Stimulated activated CD4-positive, alpha-beta T cell treated with anti-CD3 and anti-CD28 coated beads, Interleukin-12 subunit alpha, Interleukin-12 subunit beta, amount 100 ng/mL, for 48 hours (primary cell): ENCODE measurements at places on chromosomes 7 and 10.

GRCh38 chr7:27782849-27783248 is 42.9 kb downstream of the TAX1BP1 start:
- no peak for DNase-seq

DNA sequence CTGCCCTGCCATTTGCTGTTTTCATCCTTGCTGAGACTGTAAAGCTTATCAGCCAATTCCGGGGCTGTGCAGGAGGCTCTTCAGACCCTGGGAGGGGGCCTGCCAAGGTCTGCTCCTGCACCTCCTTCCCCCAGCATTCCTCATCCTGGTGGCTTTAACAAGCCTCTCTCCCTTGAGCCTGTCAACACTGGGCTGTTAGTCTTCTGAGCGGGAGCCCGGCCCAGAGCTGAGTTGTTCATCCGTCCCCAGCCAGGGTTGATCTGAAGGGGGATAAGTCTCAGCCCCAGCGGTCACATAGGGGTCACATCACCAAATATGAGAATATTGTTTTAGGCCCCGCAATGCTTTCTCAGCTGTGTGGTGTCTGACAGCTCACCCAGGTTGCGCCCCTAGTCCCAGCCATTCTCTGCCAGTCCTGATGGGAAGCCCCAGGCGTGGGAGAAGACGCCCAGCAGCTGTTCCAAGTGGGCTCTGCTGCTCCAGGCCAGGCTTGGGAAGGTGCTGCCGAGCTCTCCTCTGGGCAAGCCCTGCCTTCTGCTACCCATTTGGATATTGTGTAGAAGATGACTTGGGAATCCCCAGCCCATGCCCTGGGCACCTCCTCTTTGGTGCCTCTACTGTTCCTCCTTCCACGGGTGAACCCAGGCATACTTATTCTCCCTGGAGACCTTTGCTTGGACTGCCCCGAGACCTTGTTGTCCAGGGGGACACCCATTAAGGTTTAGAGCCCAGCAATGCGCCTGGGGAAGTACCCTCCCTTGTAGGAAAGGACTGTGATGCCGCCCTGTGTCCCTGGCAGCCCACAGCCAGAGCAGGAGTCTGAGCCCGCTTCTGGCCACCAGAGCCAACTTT is 23.5 kb upstream of the TRIM8 start:
- DNase-seq, result no peak

DNA sequence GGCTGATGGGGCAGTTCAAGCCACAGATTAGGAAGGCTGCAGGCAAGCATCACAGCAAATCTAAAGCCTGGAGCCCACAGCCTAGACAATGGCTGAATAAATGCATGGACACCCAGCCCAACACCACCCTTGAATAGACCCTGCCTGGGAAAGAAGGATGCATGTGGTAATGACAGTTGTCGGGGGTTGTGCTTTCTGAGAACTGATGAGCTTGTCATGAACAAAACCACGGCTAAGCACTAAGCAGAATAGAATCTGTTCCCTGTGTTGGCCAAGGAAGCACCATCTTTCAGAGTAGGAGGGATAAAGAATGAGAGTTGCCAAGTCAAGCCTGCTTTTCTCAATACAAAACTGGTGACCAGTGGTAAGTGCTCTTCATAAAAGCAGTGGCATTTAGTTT is 66.1 kb upstream of the JCAD start:
- no peak for DNase-seq

DNA sequence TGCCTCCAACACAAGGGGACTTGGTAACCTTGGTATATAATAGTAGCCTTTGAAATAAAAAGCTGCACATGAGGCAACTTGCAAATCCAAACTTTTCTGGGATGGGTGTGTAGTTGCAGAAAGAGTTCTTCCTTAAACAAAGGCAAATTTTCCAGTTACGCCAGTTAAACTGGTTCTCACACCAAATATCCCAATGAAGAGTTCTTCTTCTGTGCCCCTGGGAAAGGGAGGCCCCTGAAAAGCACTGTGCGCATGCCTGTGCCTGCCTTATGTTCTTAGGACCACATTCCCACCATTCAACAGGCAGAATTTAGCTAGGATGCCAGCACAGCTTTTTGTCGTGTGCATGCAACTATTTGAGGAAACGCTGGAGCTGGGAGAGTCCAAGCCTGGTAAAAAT is 164.8 kb upstream of the SLC25A13 start:
- DNase-seq, result no peak

GRCh38 chr10:69845574-69846292 is 44.0 kb downstream of the COL13A1 start:
- no peak for DNase-seq

- DNase-seq, result no peak
Observed at GRCh38 chr7:54336800-54337199, 205.4 kb upstream of the VSTM2A start.

- DNase-seq, result no peak
Observed at GRCh38 chr10:117092386-117092785, 45.7 kb downstream of the VAX1 start.

DNA sequence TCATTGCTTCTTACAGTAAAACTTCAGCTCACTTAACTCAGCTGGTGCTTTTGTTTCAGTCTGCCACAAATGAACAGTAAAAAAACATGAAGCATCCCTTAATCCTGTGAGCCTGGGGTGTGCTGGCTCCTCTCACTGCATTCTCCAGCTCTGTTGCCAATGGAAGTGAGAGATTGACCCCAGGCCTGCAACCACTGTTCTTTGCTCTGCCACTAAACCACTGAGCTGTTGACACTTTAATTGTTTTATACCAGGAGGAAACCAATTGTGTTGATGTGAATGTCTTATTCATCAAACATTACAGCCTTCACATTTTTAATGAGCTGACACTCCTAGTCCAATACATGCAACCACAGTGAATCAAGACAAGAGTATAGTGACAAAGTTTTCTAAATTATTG is 69.4 kb upstream of the FZD1 start:
- no peak for DNase-seq

DNA sequence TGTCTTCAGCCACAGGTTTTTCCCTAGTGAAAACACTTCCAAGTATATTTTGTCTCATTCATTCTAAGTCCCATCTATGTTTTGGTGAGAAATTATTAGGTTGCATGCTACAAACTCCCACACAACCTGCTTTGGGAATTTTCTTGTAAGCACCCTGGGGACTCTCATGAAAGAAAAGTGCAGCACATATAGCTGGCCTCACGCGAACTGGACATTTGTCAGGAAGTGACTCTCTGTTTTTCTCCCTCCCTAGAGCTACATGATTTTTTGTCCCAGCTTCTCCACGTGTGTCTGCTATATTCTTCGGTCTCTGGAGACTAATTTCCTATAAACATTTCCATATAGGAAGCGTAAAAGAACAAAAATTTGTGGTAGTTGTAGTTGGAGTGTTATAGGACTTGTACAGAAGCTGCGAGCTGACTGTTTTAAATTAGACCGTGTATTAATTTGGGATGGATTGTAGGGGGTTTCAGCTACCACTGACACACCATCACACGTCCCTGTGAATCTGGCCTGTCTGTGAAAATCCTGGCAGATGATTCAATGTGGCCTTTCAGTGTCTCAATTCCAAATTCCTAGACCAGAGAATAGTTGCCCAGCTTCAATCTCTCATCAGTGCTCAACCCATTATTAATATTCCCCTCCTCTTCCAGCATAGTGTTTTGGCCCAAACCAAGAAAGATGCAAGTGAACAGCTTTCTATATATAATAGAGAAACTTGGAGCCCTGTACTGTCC is 40.2 kb downstream of the ARL4A start:
- no peak for DNase-seq

- no peak for DNase-seq
Observed at GRCh38 chr10:132489704-132490534, 47.7 kb upstream of the INPP5A start.

- no peak for DNase-seq
Observed at GRCh38 chr10:1123198-1123597, 67.0 kb downstream of the WDR37 start.

DNA sequence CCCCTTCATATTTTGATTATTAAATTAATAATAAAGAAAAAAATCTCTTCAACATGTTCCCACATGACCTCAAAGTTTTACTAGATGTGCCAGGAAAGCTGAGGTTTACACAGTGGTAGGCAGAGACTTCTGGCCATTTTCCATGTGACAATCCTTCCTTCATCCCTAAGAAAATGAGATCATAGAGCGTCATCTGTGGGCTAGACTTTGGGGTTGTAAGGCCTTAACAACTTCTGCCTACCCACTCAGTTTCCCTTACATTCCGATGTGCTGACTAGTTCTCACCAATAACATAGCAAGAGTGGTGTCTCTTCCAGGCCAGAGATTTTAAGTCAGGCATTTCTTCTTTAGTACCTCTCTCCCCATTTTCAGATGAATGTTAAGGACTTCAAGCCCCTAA is 171.1 kb upstream of the PHF14 start:
- DNase-seq, result no peak

DNA sequence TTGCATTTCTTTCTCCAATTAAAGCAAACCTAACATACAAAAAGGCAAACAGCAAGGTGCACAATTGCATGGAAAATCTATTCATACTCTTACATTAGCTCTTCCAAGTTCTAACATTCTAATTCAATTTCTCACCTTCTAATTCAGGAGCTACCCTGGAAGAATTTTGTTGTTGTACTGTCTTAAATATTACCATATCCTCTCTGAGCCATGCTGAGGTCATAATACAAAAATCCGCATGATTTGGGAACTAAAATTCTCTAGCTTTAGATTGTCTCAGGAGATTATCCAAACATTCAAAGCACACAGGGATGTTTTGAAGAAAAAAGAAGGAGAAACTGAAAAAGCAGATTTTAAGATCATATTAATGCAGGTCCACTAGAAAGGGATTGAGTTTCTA is 229.9 kb downstream of the KIAA1217 start:
- DNase-seq, result no peak

- no peak for DNase-seq
Observed at GRCh38 chr7:2224934-2225333, 7.8 kb downstream of the MAD1L1 start.

DNA sequence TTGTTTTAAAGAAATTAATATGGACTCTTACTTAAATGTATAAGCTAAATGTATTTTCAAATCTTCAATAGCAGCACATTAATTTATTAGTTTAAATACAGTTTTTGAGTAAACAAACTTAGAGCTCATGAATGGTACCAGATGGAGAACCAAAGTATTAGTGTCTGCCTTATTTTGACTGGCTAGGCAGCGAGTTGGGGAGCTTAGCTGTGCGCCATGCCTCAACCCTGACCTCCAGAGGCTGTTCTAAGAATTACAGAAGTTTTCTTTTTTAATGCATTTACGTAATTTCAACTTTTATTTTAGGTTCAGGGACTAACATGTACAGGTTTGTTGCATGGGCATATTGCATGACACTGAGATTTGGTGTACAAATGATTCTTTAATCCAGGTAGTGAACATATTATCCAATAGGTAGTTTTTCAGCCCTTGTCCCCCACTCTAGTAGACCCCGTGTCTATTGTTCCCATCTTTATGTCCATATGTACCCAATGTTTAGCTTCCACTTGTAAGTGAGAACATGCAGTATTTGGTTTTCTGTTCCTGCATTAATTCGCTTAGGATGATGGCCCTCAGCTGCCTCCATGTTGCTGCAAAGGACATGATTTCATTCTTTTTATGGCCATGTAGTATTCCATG is 166.8 kb downstream of the IQUB start:
- peak; percentile 4 for DNase-seq

DNA sequence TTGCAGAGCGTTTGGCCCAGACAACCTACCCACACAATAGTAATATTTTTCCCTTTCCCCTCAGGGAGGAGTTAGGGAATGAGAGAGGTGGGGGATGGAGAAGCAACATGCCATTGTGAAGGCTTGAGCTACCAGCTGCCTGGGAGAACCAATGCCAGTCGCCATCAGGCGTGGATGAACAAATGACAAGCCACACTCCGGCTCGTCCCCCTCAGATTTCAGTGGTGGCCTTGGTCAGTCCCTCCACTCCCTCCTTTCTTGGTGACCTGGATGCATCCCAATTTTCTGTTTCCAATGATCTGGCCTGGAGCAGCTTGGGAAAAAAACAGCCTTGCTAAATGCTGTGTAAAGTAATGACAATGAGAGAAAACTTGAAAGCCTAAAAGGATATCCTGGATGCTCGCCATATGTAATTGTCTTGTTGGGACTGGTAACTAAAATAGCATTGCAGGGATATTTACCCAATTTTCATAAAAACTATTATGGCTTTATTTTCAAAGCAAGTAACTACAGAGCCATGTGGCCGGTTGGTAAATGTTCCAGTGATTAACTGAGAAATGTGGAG is 110.7 kb downstream of the ICA1 start:
- no peak for DNase-seq

GRCh38 chr7:64654796-64655548 is 11.0 kb upstream of the ZNF107 start:
- no peak for DNase-seq

- DNase-seq, result no peak
Observed at GRCh38 chr10:99233689-99234037, 2.0 kb downstream of the HPSE2 start.

- no peak for DNase-seq
Observed at GRCh38 chr7:3210531-3210930, 90.5 kb upstream of the SDK1 start.

DNA sequence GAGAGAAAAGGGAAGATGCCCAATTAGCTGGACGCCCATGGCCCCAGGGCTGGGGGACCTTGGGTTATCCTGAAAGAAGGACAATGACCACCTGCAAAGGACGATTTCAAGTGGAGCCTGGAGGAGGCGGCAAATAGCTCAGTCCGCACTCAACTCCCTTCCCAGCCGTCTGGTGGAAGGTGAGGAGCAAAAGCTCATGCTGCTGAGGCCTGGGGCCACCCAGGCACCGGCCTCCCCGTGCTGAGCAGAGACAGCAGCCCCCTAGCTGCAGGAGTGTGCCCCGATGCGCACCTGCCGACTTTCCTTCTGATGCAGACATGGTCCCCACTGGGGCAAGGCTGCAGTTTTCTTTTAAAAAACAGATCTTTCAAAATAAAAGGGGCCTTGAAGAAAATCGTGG is 7.9 kb downstream of the FAM20C start:
- no peak for DNase-seq

- DNase-seq, result no peak
Observed at GRCh38 chr7:148712678-148713329, 14.1 kb downstream of the CUL1 start.

GRCh38 chr7:106871793-106872571 is 6.9 kb downstream of the PIK3CG start:
- DNase-seq, result no peak

- DNase-seq, result no peak
Observed at GRCh38 chr7:92696584-92696983, 106.4 kb upstream of the FAM133B start.

DNA sequence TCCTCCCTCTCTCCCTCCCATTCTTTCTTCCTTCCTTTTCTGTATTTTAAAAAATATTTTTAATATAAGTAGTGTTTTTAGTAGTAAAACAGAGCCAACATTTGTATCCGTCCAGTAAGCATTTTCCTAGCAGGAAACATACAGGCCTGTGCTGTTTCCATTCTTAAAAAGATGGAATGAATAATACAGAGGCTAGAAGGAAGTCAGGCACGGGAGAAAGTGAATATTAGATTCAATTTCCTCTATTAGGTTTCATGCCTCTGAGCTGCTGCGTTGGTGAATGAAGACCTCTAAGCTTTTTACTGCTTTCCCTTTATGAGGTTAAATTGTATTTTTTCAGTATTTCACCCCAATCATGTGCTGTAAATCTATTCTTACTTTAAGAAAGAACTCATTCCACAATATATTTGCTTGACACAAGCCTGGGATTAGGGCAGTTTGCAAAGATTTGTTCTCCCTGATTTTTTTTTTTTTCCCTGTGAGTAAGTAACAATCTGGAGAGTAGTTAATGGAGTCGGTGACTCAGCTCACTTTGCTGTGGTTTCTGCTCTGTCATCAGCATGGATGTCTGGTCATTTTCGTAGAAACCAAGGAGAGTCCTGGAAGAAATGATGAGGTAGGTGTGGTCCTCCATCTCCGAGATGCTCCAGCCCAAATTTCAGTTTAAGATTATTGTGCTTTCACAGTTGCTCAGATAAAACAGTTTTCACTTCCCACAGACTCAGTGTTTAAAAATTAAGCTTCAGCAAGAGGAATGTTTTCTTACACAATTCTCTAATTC is 76.1 kb upstream of the PITRM1 start:
- no peak for DNase-seq
